ENCODE measurements at places on chromosomes 5 and 9. TPM values are rescaled to one million over a fixed set of nuclear protein-coding genes. Genes with fewer than 3 reads are reported as not detected.

- DNase-seq, result no peak
Observed at GRCh38 chr9:131478421-131478868, 24.3 kb upstream of the POMT1 start.

GNG10 gene
- 90.4 TPM for total RNA-seq

DNA sequence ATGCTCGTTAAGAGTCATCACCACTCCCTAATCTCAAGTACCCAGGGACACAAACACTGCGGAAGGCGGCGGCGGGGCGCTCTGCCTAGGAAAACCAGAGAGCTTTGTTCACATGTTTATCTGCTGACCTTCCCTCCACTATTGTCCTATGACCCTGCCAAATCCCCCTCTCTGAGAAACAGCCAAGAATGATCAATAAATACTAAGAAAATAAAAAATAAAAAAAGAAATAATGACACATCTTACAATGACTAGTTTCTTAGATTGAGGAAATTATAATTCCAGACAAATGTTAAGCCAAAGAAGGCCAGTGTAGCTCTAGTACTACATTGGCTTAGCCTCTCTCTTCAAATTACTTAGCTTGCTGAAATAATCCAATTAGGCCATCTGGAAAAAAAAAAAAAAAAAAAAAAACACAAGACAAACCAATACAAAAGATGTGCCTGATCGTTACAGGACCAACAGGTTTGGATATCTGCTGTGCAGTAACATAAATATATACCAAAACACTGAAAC, 58.0 kb downstream of the ANXA2R start:
- no peak for DNase-seq

- DNase-seq, result peak; percentile 56
Observed at GRCh38 chr9:134642385-134643181, 980 bp downstream of the COL5A1 start.

DNA sequence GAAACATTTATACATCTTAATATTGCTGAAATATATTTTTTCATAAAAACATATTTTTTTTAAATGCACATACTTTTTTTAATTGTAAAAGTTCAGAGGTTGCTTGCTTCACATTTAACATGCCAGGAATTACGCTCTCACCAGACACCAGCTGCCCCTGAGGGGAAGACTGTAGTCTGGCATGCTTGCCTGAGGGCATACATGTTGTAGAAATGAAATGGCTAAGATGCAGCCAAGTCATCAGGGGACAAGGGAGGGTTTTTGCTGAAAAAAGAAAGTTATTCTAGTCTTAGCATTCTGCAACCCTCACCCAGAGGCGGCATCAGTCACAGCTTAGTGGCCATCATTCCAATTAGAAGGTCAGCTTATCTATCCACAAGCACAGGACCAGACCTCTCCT, 426.7 kb upstream of the FTMT start:
- no peak for DNase-seq

DNA sequence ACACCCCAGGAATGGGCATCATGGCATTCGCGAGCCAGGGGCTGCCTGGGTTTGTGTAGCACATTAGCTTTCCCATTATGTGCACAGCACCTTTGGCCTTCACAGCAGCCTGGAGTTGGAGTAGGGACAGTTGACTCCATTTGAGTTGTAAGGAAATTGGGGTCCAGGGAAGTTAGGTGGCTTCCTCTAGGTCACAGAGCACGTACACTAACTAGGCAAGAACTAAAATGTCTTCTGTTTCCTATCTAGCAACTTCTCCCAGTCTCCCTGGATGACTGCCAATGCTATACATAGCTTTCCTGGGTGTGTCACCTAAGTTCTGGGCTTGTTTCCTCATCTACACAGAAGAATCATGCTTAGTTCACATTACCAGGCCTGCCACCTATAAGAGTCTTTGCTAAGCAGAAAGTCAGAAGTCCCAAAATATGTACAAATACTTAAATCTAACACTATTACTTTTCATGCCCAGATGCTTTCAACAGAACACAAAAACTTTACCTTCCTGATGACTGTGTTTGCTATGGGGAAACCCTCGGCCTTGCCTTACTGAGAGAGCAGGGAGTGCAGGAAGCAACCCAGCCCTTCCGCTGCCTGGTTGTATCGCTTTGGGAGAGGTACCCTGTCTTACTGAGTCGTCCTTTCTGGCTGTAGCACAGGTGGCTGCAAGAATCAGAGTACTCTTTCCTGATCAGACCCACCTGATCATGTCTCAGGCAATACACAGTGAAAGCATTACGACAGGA, 12.0 kb downstream of the MACROH2A1 start:
- DNase-seq, result no peak

CARTPT gene
- total RNA-seq, result not detected

GRCh38 chr5:83856881-83857280, 136.2 kb upstream of the HAPLN1 start:
- no peak for DNase-seq

- no peak for DNase-seq
Observed at GRCh38 chr5:51397996-51398395, 14.7 kb downstream of the ISL1 start.

GRCh38 chr5:141780952-141781781, 97.0 kb downstream of the PCDH1 start:
- DNase-seq, result no peak

TCERG1 gene
- total RNA-seq, result 145 TPM

SH2D3C gene
- total RNA-seq, result 11.6 TPM

DNA sequence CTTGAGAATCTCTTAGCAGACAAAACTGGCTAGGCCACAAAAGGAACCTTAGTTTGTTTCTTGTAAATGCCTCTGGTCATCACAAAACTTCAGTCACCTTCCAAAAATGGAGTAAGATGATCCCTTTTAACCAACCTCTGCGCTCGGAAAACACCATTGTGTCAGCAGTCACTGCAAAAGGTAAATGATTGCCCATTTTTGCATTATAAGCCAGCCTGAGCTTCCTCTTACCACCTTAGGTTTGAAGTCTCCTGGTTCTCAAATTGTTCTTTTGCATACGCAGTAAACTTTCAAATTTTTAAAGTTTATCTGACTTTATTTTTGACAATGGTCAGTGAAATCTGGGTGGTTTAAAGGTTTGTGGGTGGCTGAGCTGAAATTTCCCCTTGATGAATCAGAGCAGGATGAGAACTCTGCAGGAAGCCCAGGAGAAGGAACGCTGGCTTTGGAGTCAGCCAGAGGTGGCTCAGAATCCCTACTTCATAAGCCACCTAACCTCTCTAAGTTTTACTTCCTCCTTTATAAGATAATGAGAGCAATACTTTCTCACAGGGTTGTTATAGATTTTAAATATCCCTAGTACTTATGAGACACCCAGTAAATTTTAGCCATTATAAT, 131.4 kb downstream of the MED10 start:
- DNase-seq, result no peak

DNA sequence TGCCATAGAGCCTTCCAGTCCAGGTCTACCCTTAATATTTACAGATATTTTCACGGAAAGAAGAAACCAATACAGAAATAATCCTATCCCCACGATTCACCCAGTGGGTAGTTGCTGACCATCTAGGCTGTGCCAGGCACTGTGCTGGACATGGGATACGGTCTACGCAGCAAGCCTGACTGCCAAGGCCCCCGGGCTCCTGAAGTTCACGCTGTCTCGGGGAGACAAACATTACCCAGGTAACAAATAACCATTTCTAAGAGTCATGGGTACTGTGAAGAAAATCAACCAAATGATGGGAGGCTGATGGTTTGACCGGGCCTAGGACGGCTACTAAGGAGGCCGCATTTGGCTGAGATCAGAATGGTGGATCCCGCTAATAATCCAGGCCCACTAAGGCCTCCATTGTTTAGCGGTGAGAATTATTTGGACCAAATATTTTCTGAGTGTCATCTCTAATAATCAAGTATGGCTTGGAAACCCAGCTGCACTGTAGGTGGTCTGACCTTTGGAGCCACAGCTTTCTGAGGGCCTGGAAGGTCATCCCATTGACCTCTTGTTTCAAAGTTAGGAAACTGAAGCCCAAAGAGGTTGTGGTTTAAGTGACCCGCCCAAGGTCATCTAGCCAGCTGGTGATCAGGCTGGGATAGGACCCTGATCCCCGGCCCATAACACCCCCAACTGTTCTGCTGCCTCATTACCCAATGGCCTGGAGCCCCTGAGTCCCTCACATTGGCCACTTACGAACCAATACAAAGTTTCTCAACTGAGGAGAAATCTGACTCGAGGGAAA, 82.4 kb downstream of the AK8 start:
- no peak for DNase-seq

GRCh38 chr9:81411961-81412360, 277.4 kb downstream of the TLE1 start:
- no peak for DNase-seq

ARID3C gene
- not detected for total RNA-seq

DNA sequence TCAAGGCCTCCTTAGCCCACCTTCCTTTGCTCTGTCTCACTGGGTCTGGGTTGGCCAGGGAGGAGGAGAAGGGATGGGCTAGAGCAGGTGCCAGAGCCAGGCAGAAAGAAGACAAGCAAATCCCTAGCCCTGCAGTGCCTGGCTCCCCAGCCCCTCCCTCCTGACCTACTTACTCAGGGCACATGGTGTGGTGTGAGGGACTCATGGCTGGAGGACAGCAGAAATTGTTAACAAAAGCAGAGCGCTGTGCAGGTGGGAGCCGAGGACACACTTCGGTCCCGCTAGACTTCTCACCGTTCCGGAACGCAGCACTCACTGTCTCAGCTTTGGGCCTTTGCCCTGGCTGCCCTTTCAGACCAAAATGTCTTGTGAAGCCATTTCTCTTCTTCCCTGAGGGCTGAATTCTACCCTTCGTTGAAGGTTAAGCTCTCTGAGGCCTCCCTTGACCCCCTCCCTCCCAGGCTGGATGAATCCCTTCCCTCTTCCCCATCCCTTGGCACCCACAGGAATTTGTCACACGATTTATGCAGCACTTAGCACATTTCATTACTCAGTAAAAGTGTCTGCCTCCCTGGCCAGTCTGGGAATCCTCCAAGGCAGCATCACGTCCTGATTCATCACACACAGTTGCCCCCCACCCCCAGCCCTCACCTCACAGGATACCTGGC, 263.9 kb upstream of the TRPC7 start:
- no peak for DNase-seq

DNA sequence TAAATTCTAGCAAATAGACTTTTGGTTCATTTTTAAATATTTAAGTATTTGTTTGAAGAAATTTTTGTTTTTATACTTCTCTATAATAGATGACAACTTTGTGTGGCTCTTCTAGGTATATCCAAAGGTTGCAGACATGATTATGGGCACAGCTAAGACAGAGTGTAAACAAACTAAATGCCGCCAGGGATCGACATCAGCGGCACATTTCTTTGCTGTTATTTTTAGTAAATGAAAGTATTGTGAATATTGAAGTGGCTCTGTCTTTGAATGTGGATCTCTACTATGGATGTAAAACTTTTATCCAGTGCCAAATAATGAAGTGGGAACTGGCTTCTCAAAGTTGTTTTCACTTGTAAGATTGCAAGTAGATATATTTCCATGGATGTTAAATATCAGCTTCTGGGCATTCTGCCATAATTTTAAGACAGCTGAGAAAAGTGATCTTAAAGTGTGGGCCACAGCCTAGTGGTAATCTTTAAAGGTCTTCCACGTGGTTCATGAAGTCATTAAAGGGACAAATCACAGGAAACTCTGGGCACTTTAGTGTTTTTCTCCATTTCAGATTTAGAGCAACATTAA, 589.9 kb downstream of the ZNF608 start:
- DNase-seq, result no peak

WWC1 gene
- 7.1 TPM for total RNA-seq

CKMT2 gene
- 6.9 TPM for total RNA-seq

DNA sequence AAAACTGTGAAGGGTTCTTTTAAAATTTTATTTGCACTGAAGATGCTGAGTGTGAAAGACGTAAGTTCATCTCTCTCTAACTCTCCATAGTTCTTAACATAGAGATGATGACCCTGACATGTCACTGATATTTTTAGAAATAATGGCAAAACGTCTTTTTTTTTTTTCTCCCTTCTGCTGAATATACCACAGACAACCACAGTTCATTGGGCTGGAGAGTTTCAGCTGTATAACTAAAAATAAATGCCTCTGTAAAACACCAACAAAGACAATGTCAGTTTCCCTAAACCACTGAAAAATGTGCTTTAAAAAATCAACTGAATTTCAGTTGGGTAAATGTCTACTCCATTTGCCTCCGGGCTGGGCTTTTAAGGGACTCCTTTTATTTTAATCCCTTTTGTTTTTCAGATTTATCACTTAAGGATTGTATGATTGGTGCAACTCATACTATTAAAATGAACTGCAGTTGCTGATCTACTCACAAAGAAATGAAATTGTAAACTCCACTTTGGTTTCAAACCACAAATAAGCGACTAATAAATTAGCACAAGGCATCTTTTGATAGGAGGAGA, 830.9 kb upstream of the WWC1 start:
- no peak for DNase-seq

LHX3 gene
- not detected for total RNA-seq

FNIP1 gene
- total RNA-seq, result 71.7 TPM

GRCh38 chr5:1011226-1011631, 2.6 kb downstream of the NKD2 start:
- DNase-seq, result no peak

- no peak for DNase-seq
Observed at GRCh38 chr5:176596689-176597416, 13.1 kb downstream of the GPRIN1 start.

DNA sequence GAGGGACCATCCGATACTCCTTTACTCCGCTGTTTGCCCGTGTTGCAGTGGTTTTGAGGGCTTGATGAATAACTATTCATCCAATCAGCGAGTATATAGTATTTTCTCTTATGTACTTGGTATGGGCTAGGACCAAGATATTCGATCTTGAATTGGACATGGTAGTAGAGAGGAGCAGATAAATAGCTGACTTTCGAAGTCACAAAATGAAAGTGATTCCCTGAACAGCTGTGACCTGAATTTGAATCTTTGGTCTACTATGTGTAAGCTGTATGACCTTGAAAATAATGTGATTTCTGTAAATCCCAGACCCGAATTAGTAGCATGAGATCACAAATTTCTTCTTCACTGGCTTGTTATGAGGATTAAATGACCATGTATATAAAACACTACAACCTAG, 134.4 kb downstream of the TUSC1 start:
- DNase-seq, result no peak

SYNPO gene
- total RNA-seq, result 6.8 TPM

Data from urinary bladder (tissue), 4 donors.